Hindlimb muscle (tissue), 1 donor: ENCODE measurements at places on chromosomes 11 and 22.

GRCh38 chr11:112226831-112227401, 688 bp downstream of the PTS start:
- no peak for DNase-seq

DNA sequence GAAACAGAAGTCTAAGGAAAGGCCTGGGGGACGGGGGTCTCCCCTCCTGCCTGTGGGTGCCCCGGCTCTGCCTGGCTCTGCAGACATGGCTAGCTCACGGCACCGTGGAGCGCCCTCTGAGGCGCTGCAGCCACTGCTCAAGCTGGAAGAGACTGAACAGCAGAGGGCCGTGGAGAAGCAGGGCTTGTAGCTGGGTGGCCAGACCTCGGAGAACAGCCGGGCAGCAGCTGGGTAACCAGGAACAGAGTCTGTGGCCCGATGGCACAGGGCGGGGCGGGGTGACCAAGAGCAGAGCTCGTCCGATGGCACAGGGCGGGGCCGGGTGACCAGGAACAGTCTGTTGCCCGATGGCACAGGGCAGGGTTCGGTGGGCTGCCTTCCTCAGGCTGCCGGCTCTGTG, 18.1 kb downstream of the RNH1 start:
- DNase-seq: no peak

DNA sequence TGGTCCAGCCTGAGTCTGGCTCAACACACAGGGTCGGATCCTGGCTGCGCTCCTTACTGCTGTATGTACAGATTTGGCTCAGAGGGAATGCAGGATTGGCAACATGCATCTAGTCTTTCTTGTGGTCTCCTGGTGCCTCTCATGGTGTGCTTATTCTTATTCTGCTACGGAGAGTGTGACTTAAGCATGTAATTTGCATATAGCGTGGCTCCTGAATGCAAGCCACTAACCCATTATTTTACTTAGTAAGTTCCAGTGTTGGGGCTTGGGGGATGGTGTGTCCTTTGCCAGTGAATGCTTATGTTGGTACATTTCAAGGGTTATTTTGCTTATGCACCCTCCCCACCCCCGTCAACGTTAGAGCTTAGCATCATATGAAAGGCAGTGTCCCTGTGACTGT, 51.2 kb downstream of the PTPRJ start:
- DNase-seq: no peak

- DNase-seq: no peak
Observed at GRCh38 chr11:19345848-19346681, 105.3 kb upstream of the E2F8 start.

DNA sequence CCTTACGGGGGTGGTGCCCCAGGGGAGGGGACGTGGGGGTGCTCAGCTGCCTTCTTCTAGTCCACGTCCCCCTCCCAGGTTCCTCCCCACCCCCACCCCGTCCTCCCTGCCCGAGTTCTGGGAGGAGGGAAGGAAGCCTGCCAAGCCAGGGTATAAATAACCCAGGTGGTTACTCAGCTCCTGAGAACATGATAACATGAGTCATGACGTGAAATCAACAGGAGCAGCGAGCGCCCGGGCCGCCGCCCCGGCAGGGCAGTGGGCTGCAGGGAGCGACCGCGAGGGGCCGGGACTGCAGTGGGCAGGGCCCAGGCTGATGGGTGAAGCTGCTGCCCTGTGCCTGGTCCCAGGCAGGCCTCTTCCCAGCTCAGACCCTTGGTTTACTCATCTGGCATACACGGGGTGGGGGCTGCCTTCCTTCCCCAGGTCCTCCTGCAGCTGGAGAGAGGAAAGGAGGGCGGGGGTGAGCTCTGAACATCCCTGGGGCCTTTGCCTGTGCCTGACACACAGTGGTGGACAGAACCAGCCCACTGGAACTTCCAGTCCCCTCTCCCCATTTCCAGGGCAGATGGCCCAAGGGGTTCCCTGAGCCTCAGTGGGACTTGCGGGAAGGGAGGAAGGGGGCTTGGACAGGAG, 8.8 kb upstream of the PDGFB start:
- DNase-seq: no peak

DNA sequence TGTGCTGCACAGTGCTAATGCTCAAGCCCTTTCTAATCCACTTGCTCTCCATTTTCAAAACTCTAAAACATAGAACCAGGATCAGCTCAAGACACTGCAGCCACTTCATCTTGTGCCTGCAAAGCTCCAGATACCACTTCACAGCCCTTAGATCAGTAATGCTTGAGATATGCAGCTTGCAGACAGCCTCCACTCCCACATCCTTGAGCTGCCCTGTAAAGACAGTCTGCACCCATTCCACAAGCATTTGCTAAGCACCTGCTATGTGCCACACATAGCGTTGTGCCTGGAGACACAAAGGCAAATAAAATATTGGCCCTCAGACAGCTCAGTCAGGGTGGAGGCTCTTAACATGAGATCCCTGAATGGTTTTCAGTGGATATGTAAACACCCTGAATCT, 192.5 kb upstream of the SNX19 start:
- no peak for DNase-seq

GRCh38 chr22:32444068-32444467, 20.2 kb downstream of the BPIFC start:
- no peak for DNase-seq

GRCh38 chr11:15038963-15039362, 34.4 kb upstream of the CALCB start:
- no peak for DNase-seq

GRCh38 chr11:86035164-86035563, 33.7 kb downstream of the PICALM start:
- no peak for DNase-seq

GRCh38 chr11:45109400-45109799, 37.0 kb upstream of the PRDM11 start:
- DNase-seq: no peak

DNA sequence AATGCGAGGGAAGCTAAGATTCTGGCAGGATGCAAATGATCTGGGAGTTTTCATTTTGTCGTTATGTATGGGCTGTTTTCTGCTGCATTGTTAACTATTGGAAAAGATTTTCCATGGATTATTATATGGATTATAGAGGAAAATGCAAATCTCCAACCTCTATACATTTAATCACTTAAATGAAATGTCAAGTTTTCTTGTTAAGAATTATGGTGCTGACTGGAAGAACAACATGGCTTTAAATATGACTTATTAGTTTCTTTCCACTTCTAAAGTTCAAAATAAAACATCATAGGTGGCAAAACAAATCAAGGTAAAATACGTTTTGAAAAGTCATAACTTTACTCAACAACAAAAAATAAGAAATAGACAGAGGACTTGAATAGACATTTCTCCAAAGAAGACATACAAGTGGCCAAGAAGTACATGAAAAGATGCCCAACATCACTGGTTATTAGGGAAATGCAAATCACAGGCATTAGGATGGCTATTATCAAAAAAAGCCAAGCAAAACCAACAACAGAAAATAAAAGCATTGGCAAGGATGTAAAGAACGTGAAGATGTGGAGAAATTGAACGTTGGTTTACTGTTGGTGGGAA, 56.2 kb upstream of the CLDN5 start:
- no peak for DNase-seq
